Fibroblast of the aortic adventitia (primary cell): ENCODE measurements at places on chromosomes 6 and 20. TPM values are rescaled to one million over a fixed set of nuclear protein-coding genes. Genes with fewer than 3 reads are reported as not detected.

DNA sequence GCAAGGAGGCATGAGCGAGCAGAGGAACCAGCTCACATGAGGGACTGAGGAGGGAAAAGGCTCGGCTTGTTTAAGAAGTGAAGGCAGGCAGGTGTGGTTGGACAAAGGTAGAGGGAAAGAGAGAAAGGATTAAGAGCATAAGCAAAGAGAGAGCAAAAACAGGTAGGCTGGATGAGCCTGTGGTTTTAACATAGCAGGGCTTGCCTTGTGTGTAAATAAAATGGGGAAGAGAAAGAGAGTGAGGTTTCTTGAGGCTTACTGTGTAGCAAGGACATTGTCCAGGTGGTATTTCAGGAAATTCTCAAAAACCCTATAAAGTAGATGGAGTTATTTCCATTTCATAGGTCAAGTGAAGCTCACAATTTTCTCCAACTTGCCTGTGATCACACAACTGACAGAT, 93.9 kb upstream of the HDAC2 start:
- no peak for DNase-seq

DNA sequence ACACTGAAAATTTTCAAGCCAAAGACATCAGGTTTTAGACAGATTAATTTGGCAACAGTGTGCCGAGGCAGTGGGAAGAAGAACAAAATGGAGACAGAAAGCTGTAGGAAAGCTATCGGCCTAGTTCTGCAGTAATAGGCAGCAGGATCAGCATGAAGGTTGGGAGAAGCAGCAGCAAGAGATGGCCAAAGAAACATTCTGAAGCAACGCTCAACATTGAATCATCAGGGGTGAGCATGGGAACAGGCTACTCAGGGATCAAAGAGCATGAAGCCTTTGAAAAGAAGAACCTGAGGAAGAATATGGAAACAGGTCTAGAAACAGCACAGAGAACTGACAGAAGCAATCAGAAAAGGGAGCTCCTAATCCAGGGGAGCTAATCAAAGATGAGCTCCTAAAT, 7.1 kb upstream of the DST start:
- no peak for DNase-seq

GRCh38 chr6:149024361-149024760, 277.5 kb downstream of the UST start:
- no peak for DNase-seq

DNA sequence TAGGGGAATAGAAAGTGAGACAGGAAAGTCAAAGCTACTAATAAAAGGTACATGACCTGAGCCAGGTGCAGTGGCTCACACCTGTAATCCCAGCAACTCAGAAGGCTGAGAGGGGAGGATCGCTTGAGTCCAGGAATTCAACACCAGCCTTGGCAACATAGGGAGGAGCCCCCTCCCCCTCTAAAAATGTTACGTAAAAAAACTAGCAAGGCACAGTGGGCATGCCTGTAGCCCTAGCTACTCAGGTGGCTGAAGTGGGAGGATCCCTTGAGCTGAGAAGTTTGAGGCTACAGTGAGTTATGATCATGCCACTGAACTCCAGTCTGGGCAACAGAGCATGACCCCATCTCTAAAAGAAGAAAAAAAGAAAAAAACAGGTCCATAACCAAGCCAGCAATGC, 186.1 kb upstream of the RIN2 start:
- no peak for DNase-seq

DNA sequence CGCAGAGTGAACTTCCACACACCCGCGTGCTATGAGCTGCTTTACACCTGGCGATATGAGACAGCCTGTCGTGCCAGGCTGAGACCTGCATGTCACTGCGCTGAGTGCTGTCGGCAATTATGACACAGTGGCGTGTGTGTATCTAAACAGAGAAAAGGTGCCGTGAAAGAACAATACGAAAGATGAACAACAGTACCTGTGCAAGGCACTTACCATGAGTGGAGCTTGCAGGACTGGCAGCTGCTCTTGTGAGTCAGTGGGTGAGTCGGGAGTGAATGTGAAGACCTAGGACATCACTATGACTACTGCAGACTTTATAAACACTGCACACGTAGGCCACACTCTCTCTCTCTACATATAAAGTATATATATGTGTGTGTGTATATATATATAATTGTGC, 68.5 kb upstream of the DUSP22 start:
- no peak for DNase-seq

DNA sequence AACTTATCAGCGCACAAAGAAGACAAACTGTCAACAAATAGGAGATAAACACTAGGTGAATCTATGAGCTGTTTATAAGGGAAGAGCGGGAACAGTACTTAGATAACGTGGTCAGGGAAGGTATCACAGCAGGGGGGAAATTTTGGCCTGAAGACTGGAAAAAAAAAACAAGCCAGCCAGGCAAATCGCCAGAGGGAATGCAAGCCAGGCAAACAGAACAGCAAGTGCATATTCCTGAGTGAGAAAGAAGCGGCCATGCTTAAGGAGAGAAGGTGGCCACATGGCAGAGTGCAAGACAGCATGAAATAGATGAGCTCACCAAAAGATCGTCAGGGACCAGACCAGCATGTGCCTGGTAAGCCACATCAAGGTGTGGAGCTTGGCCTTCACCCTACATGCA, 466.5 kb upstream of the ARID1B start:
- DNase-seq, result no peak

- no peak for DNase-seq
Measured at GRCh38 chr6:24990944-24991809, 55.4 kb upstream of the RIPOR2 start.

DNA sequence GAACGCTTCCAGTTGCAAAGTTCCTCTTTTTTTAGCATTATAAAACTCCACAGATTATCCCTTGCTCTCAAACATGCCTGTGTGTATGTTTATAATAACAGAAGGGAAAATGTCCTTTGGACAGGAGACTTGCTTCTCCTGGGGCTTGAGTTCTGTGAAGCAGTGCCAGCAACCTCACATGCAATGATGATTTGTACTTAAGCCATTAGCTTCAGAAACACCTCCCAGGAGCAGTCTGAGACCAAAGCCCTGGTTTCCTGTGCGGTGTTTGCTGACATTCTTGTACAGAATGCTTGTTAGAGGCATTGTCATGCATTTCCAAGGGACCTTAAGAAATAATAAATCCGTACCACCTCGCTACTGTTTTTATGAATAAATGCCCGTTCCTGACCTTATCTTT, 752.8 kb downstream of the CBLN4 start:
- DNase-seq, result no peak

- DNase-seq, result no peak
Measured at GRCh38 chr6:20220359-20220758, 8.1 kb upstream of the MBOAT1 start.

DNA sequence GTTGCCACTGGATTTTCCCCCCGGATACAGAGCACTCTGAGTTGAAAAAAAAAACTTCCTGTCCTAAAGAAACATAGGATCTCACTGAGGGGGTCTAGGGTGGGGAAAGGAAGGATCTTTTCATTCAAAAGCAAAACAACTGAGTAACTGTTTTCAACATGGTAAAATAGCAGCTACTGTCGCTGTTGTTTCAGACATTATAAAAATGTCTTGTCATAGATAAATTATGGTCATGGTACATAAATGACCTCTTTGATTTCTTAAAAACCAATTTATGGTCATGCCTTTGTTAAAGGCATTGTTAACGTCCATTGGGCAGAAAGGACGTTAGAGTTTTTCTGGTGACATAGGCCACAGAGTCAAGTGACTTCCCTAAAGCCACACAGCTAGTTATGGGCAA, 180.4 kb upstream of the DTNBP1 start:
- no peak for DNase-seq

DNA sequence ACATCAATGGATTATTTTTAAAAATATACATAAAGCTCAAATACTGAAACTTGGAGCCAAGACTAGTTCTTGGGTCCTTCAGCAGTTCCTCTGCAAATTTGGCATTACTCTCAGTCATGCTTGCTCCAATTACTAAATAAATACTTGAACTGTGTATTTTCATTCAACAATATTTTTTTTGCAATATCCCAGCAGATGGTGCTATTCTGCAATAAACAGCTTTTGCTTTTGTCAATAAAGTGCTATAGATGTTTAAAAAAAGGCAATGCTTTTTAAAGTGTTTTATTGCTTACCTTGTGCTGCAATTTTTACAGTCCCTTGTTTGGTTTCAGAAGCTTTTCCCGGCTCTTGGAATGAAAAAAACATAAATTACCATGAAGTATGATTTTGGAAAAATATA, 243.4 kb downstream of the TRDN start:
- DNase-seq, result peak; percentile 39

- no peak for DNase-seq
Measured at GRCh38 chr20:52847029-52847660, 125.0 kb upstream of the TSHZ2 start.

- DNase-seq, result no peak
Measured at GRCh38 chr20:2799271-2799670, 1.2 kb downstream of the CPXM1 start.

GRCh38 chr6:1474205-1474604, 84.8 kb downstream of the FOXF2 start:
- DNase-seq, result no peak

DNA sequence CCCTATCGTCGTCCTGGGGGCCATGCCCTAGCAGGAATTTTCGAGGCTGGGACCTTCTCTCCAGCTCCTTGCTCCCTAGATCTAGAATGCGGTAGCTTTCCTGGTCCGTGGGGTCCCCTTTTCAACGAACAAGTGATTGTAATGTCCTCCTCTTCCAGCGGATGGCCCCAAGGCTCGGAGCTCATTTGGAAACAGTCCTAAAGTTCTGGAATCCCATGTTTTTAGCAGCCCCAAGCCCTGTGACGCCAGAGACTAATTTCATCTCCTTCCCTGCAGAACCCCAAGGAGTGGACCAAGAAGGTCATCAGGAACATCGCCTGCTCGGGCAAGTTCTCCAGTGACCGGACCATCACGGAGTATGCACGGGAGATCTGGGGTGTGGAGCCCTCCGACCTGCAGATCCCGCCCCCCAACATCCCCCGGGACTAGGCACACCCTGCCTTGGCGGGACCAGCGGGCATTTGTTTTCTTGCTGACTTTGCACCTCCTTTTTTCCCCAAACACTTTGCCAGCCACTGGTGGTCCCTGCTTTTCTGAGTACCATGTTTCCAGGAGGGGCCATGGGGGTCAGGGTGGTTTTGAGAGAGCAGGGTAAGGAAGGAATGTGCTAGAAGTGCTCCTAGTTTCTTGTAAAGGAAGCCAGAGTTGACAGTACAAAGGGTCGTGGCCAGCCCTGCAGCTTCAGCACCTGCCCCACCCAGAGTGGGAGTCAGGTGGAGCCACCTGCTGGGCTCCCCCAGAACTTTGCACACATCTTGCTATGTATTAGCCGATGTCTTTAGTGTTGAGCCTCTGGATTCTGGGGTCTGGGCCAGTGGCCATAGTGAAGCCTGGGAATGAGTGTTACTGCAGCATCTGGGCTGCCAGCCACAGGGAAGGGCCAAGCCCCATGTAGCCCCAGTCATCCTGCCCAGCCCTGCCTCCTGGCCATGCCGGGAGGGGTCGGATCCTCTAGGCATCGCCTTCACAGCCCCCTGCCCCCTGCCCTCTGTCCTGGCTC, 48.5 kb downstream of the PYGB start:
- peak; percentile 72 for DNase-seq

GRCh38 chr6:31908791-31909190, 6.9 kb upstream of the ZBTB12 start:
- peak; percentile 35 for DNase-seq

- DNase-seq, result no peak
Measured at GRCh38 chr6:77857421-77857820, 204.6 kb downstream of the MEI4 start.

- DNase-seq, result no peak
Measured at GRCh38 chr6:2221726-2222274, 23.6 kb downstream of the GMDS start.

- peak; percentile 58 for DNase-seq
Measured at GRCh38 chr20:8155812-8156211, 23.7 kb downstream of the PLCB1 start.

DNA sequence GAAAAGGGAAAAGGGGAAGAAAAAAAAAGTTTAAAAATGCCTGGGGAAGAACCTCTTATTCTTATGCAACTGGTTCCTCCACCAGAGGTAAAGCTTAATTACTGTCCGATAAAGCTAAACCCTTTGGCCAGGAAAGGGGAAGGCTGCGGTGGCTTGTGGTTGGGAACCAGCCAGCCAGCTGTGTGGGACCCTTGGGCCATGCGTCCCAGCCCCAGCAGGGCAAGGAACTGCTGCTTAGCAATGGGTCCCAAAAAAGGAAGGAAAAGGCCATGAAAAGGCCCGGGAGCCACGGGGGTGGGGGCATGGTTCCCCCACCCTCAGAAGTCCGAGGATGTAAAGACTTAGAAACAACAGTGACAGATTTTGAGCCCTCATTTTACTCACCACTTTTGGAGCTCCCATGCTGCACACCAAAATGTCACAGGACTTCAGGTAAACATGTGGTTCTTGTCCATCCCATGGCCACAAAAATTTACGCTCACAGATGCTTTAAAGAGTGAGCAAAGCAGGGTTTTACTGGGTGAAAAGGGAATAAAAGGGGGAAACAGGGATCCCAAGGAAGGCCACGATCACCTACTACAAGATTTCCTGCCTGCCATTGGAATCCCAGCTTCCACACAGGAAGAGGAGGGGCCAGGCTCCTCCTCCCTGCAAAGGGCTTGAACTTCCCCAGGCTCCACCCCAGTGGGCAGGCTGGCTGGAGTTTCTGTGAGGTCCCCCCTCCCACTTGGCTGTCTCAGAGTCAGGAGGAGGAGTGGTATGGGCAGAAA, 1234.7 kb upstream of the GJE1 start:
- no peak for DNase-seq

DNA sequence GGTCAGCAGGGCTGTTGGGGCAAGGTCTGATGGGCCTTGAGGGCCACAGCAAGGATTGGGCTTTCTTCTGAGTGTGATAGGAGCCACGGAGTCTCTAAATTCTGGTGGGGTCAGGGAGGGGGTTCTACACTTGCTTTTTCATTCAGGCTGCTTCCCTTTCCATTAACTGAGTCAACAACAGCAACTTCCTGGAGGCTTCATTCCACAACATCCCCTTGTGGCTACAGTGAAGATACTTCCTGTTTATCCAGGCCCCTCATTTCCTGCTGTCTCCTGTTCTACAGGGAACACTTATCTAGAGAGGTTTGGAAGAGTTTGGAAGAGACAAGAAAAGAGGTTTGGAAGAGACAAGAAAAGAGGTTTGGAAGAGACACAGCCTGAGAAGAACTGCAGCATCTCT, 144.8 kb upstream of the ENPP5 start:
- no peak for DNase-seq

Gene ZDHHC14
- total RNA-seq, result 0.82 and 7.9 TPM in 2 replicates

Gene MYL9
- 43.6 and 50.0 TPM in 2 replicates for total RNA-seq

Gene OOEP
- total RNA-seq, result not detected in 2 replicates

Gene RBM39
- 236 and 510 TPM in 2 replicates for total RNA-seq

Gene SMLR1
- not detected in 2 replicates for total RNA-seq

Gene IRAK1BP1
- 6.5 and 7.9 TPM in 2 replicates for total RNA-seq

Gene COQ3
- total RNA-seq, result 6.3 and 8.9 TPM in 2 replicates

Gene RCAN2
- total RNA-seq, result 8.0 and 14.9 TPM in 2 replicates

Gene TNXB
- 54.0 and 315 TPM in 2 replicates for total RNA-seq
